ENCODE measurements at places on chromosomes 11 and 22. TPM values are rescaled to one million over a fixed set of nuclear protein-coding genes. Genes with fewer than 3 reads are reported as not detected.
A peak's percentile ranks its signal among the peaks of the same experiment; 100 is the strongest.

DNA sequence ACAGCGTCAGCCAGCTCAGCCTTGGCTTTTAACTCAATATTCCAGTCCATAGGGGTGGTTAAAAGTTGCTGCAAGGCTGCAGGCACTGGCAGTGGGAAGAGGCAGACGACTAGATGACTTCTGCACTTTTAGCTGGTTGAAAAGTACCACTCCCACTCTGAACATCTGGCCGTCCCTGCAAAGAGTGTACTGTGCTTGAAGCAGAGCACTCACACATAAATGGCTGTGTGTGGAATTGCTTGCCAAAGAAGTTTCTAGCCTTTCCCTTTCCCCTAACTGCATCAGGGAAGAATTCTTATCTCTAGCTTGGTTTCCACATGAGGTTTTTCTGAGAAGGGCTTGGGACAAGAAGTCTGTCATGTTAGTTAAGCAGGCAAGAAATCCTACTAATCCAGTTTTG lies 5.1 kb upstream of the PHLDB1 start:
- H3K36me3 ChIP-seq: peaks cover 70% of the 10 kb centered on the region
- no peak overlapping the region for H3K4me3 ChIP-seq
- H3K27me3 ChIP-seq: no peaks in the 10 kb centered on the region
- peaks cover 14% of the 10 kb centered on the region for H3K4me1 ChIP-seq
- no peak for DNase-seq

DNA sequence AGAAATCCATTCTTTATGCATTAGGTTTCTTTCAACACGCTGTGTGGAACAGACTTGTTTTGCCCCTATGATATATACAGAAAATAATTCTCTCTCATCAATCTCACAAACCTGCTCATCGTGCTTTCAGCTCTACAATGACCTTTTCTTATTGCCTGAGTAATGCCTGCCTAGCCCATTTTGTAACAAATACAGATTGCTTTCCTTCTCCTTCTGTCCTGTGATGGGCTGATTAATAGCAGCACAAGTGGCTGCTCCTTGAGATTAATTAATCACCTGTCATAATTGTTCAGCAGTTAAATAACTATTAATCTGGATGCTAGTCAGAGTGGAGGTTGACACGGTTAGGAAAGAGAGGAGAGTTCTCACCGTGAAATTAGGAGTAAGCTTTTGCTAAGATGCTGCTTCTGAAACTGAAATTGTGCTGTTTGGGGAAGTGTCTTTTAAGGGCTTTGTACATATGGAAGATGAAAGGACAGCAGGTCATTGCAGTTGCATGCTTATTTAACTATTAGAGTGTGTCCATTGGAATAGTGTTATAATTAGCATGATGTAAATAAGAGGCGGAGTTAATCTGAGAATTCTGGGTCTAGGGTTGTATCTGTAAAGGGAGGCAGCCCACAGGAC lies 1430.5 kb downstream of the FAM181B start:
- no peak overlapping the region for H3K27ac ChIP-seq
- no peaks in the 10 kb centered on the region for H3K4me1 ChIP-seq
- peaks cover 51% of the 10 kb centered on the region for H3K27me3 ChIP-seq
- H3K36me3 ChIP-seq: no peaks in the 10 kb centered on the region

DNA sequence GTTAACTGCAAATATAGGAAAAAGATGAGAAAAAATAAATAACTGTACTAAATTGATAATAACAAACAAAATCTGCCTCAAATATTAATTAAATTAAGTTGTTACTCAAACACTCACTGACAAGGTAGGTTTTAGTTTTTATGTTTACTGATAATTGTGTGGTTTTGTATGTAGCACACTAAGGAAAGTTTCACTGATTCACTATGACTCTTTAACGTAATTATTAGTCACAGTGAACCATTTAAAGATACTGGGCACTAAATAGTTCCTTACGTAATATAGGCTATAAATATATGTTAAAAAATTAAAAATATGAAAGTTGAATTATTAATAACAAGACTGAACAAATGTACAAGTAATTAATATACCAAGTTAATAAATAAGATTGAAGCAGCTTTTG lies 2330.0 kb upstream of the RAG2 start:
- no peaks in the 10 kb centered on the region for H3K27me3 ChIP-seq
- no peak overlapping the region for H3K4me3 ChIP-seq
- DNase-seq: no peak
- no peak overlapping the region for H3K27ac ChIP-seq

Gene RCOR2
- not detected for total RNA-seq

Gene OR51F1
- total RNA-seq: not detected

Gene OR8D1
- total RNA-seq: not detected

DNA sequence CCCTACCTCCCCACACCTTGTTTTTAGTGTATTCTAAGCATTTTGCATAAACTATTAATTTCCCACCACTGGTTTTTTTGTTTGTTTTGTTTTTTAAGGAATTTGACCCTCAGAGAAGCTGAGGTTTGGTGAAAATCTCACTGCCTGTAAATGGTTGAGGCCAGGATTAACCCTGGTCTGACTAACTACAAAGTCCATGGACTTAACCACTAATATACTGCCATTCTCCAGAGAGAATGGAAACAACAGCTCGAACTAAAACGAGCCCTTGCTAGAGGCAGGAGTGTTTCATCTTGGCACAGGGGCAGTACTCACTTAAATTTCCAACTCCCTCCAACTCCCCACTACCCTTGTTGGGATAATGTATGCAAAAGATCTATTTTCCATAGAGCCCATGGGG lies 3.0 kb downstream of the CTNND1 start:
- peaks cover 32% of the 10 kb centered on the region for H3K4me1 ChIP-seq
- peak overlapping the region; percentile 96 for H3K27ac ChIP-seq
- H3K4me3 ChIP-seq: peak overlapping the region; percentile 83
- H3K36me3 ChIP-seq: no peaks in the 10 kb centered on the region
- no peak for DNase-seq
- no peaks in the 10 kb centered on the region for H3K27me3 ChIP-seq
